NCI-H2171 (cell line): ENCODE measurements at places on chromosomes 12 and 14.
A peak's percentile ranks its signal among the peaks of the same experiment; 100 is the strongest.

DNA sequence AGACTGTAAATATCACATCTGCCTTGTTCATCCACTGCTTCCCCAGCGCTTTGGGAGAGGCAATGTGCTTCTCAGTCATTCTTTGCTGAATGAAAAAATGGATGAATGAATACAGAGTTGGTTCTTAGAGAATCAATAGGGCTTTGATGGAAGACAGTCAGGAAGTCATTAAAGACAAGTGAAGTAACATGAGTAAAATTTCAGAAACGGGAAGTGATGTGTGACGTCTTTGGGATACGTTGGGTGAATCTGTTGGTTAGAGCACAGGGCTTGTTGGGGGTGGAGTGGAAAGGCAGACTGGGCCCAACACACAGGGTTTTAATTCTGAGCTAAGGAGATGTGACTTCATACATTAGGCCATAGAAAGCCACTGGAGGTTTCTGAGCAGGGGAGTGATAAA, 39.0 kb upstream of the NRXN3 start:
- DNase-seq, result no peak

DNA sequence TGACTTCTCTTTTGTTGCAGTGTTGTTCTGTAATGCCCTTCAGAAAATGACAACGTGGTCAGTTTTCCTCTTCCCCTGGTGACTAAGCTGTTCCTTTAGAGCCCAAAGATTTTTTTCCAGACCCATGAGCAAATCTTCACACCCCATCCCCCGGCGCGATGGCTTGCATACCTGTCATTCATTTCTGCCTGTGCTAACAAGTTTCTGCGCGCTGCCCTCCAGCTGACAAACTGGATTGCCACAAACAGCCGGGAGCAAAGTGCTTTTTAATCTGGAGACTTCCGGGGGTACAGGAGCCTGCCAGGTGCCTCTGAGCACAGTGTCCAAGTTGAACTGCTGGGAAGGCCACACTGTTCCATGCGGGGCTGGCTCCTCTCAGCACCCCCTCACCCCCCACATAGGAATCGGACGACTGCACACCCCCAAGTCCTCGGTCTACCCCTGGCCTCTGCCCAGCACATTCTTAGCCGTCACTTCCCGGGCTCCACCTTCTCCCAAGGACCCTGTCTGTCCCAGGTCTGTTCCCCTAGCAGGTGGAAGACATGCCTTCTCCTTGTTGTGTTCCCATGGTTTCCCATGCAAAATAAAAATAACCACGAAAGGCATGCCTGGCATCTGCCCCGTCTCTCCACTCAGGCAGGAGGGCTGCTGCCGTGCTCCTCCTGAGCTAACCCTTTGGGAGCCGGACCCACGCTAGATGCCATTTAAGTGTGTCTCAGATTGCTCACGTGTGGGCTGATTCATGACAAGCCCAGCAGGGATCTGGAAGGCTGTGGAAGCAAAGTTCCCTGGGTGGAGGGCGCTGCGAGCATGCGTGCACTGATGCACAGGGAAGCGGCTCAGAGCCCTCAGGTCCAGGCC, 14.1 kb downstream of the RILPL1 start:
- peak; percentile 49 for DNase-seq

GRCh38 chr14:24847568-24848095, 202.3 kb downstream of the STXBP6 start:
- DNase-seq, result no peak

DNA sequence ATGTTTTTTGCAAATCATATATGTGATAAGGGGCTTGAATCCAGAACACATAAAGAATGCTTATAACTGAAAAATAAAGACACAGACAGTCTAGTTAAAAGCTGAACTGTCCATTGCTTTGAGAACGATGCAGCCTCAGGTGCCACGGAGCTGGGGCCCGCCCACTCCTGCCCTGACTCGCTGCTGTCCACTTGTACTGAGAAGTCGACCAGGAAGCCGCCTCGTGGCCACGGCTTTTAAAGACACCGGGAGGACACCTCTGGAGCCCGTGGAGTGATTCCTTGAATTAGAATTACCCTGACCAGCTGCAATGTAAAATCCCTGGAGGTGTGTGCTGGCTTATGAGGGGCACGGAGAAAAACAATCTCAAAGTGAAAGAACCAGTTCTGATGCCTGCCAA, 23.9 kb upstream of the TEX22 start:
- no peak for DNase-seq

GRCh38 chr14:38224338-38224737, 16.6 kb downstream of the SSTR1 start:
- DNase-seq, result no peak

DNA sequence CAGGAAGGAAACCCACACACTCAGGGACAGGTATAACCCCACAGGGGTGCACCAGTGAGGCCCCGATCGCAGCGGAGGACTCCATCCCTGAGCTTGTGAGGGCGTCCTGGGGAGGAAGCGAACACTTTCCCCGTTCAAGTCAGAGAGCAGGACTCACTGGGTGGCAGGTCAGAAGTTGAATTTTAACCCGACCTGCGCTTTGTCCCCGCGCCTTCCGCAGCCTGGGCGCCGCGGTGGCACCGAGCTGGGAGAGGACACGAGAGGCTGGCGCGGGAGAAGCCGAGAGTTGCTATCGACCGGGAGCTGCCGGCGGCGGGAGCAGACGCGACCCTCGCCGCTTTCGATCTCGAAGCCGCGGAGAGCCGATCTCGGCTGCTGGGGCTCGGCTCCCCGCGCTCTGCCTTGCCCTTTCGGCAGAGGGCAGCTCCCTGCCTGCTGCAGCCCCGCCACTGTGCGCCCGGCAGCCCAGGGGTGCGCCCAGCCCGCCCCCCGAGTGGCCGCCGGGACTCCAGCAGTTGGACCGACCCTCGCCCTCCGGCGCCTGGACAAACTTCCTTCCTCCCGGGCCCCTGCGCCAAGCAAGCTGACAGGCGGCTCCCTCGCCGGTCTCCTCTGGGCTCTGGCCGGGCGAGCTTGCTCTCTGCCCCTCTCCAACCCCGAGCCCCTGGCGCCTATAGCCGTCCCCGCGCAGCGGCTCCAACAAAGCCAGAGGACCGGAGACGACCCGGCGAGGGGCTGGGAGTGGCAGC, 918 bp downstream of the LIN7A start:
- peak; percentile 7 for DNase-seq

- DNase-seq, result no peak
Observed at GRCh38 chr12:110156766-110157165, 32.6 kb downstream of the IFT81 start.

GRCh38 chr14:51604073-51604472, 47.6 kb upstream of the FRMD6 start:
- no peak for DNase-seq

- DNase-seq, result no peak
Observed at GRCh38 chr12:124345795-124346194, 50.9 kb downstream of the RFLNA start.

DNA sequence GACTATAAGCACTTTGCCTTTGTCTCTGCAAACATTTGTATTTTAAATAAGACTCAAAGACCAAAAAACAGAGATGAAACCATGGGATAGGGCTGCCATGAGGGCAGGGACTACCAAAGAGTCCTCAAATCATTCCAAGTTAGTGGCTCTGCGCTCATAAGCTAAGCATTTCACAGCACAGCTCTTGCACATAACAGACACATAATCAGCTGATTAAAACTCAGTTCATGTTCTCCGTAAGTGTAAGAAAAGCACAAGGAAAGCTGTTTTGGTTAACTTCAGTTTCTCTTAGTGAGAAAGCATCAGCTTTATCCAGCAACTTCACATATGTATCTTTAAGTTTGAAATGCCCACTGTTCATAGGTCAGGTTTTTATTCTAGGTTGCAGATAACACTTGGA, 54.9 kb downstream of the IRAK3 start:
- no peak for DNase-seq

DNA sequence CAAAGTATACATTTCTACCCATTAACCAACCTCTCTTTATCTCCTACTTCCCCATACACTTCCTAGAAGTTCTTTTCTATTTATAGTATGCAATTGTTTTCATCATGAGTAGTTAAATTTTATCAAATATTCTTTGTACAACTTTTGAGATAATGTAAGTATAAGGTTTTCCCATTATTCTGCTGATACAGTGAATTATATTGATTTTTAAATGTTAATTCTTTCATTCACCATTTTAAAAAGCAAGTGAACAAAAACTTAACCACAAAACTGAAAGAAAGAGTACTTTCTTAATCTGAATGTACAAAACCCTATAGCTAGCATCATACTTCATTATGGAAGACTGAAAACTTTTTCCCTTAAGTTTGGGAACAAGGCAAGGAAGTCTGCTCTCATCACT, 9.5 kb upstream of the SLCO1B3 start:
- no peak for DNase-seq

DNA sequence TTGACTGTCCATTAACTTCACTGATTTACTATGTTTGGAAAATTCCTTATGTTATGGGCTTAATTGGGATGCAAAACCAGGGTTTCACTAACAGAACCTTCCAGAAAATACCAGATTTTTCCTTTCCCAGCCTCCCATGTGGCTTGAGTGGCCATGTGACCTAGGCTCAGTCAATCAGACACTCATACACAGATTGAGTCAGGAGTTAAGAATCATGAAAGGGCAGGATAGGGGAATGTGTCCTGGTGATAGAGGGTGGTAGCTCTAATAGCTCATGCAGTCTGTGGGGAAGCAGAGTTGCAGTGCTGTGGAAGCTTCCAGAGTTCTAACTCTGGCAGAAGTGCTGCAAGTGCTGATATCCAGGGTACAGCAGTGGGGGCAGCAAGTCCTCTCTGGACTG, 134.1 kb upstream of the IFNG-AS1 start:
- DNase-seq, result no peak

GRCh38 chr12:125696054-125696453, 630.8 kb downstream of the AACS start:
- no peak for DNase-seq

DNA sequence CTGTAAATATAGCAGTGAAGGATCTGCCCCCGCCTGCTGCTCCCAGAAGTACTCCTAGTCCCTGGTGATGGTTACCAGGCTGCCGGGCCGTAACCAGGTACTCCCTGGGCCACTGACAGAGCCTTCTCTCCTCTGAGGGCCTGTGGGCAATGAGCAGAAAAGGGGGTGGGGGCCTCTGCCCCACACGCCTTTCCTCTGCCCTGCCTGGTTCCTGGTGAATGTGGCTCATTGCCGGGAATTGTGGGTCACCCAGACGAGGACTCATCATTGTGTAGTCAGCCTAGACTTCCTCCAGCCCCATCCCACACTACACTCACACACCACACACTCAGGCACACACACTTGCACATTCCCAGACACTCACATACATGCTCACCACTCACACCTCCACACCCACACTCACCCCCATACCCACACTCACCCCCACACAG, 35.7 kb upstream of the ACTN1 start:
- DNase-seq, result no peak

DNA sequence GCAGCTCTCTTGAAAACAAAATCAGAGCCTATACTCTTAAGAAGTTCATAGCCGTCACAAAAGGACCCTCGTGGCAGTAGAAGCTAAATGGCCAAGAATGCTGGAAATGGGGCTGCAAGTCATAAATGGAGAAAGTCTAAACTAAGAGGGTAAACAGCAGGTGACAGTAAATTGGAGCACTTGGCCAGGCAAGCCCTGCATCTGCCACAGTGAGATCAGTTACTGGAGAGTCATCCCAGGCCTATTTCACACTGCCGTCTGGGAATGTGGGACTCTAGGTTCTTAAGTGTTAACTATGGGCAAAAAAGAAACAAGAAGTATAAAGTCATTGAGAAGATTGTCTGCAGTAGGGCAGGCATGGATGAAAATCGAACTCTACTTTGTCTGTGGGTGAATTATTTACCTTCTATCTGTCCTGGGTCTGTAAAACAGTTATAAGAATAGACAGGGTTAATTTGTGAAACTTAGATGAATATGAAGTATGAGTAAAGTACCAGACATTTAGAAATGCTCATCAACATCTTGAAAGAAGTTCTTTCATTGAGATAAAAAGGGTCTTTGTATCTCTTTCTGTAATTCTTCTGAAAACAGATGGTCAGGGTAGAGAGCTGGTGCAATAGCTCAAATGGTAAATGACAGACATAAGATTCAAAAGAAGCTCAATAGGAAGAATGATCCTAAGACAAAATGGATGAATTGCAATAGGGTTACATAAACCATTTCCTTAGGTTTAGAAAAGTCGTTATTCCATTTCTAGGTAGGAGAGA, 792.5 kb downstream of the DIO2 start:
- peak; percentile 67 for DNase-seq

- DNase-seq, result no peak
Observed at GRCh38 chr12:50104417-50105366, 884 bp downstream of the GPD1 start.

DNA sequence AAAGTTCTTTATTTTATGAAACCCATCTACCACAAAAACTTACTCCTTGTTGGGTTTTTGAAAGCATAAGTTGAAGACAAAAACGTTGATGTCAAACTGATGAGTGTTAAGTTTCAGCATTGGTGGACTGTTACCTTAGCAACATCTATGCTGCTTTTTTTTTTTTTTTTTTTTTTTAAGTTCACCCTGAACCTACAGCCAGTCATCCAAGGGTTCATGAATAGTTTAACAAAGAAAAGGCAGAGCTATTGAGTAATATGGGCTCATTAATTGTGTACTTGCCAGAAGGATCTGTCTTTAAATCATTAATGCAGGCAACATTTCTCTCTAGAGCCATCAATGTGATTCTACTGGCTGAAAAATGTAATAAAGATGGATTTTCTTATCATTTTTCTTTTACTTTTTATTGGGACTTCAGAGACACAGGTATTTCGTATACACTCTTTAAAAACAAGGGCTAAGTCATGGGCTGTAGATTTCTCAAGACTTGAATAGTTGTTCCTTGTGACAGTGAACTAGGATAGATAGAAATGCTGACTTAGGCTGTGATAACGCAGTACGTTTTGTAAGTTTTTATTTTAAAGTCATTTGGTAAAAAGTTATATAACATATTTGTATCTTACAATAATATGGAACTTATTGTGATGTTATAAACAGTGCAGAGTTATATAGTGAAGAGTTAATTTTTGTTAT, at the start of gene PTPRQ:
Gene PTPRQ, plus strand, starts transcription at position 262 of the 693 bp plus-strand sequence. Its CDS starts 111 bp downstream, at position 373.
- DNase-seq, result no peak

DNA sequence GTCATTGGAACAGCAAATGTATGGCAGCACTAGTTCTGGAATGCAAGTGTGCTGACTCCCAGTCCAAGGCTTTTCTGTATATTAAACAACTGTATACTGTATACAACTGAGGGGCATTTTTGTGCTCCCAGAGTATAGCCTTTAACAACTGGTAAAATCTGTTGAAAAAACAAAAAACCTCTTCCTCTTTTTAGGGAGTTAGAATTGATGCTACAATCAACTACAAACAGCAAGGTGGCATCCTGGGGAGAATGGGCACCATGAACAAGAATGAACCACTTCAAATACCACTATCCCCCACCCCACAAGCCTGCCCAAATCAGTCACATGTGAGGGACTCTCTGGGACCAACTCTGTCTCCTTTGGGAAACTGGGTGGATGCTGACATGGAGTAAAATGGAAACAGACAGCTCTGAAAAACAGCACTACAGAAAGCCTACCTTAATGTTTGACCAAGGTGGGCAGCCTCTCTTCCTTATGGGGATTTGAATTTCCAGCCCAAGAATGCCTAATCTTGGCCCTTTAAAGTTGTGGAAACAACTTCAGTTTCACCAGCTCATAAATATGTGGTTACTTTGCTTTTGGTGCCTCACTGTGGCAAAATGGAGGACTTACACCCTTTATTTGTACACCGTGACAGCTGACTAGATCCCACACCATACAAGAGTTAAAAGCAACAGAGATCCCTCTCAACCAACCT, 7.5 kb downstream of the VTI1B start:
- no peak for DNase-seq

- peak; percentile 100 for DNase-seq
Observed at GRCh38 chr12:27523642-27524493, at the start of gene PPFIBP1. TSS of gene PPFIBP1 (plus strand) at chr12:27524206. CDS start at chr12:27633397, 109,191 bp downstream.
